Esophagus mucosa (tissue), 1 donor: ENCODE measurements at places on chromosomes 16 and 17.
A peak's percentile ranks its signal among the peaks of the same experiment; 100 is the strongest.

DNA sequence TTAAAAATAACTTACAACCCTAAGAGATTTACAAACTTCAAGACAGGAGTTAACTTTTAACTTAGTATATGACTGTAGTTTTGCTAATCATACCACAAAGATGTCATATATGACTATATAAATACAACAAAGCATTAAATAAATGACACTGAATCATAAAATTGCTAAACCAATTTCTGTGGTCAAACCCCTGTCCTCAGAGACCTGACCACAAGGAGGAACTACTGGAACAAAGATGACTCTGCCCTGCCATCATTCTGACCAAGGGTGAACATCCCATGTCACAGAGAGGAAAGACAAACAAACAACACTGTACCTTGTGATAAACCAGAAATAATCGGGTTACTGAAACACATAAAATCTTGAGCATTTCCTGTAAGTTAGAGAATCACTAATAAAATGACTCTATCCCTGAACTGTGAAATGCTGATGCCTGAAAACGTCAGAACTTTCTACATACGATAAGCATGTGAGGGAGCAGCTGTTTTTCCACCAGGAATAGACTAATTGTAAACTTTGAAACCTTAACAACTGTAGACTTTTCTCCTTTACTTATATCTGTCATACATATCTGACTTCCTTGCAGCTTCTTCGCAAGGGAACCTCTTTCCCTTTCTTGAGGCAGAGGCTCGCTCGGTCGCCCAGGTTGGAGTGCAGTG, 47.9 kb downstream of the WDR59 start:
- no peak for ATAC-seq

DNA sequence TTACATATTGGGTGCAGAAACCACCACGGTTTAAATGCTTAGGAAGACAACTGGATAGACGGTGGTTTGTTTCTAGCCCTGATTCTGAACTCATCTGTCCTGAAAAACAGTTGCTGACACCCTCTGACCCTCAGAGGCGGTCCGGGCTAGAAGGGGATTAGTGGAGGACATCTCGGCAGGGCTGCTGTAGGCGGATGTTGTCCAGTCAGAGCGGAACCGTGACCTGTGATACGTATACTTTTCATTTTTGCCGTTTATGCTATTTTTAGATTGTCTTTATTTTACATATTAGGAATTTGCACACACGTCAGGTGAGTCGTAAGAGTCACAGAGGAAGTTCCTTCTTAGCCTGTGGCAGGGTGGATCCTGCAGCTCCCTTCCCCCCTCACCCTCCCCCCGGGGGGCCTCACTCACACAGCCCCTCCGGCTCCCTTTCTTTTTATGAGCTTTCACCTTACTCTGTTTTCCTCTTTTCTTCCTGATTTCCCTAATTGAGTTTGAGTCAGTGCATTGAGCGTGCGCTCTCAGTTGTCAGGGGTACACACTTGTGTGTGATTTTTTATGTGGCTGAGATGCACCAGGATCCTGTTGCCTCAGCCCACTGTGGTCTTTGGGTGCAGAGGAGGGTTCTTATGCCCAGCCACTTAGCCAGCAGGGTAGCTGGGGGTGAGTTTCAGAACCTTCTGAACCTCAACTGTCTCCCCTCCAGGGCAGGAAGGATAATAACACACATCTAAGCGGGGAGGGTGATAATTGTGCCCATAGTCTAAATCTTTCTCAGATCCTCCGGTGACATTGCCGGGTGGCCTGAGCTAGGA, 211.1 kb upstream of the CHMP6 start:
- ATAC-seq, result no peak

GRCh38 chr17:80243526-80244433, 16.9 kb upstream of the RNF213 start:
- no peak for ATAC-seq

DNA sequence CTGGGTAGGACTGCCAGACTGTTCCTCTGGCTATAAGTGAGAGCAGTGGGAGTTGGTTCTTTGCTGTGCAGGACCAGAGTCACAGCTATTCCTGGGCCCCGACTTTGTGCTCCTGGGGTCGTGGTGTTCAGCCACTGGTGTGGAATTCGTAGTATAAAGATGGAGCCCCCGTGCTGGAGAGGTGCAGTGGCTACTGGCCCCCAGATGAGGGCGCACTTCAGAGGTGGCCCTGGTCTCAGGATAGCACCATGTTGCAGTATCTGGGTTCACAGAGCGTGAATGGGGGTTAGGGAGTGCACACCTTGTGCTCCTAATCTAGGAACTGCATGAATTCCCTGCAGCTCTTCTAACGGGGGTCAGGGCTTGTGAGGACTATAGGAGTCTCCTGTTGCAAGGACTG, 21.1 kb downstream of the TANC2 start:
- ATAC-seq, result no peak

DNA sequence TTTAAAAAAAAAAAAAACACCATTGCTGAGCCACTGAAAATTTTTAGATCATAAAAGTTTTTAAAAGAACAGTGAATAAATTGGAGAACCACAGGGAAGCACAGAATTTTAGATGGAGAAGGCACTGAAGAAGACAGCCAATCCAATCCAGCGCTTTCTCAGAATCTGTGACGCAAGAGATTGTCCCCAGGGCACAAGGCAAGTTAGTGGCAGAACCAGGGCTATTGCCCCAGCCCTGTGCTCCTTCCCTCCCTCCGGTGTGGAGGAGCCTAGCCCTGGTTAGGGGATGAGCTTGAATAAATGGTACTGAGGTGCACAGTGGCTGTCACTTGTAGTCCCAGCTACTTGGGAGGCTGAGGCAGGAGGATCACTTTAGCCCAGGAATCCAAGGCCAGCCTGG, 108.3 kb downstream of the ZNF423 start:
- no peak for ATAC-seq

- ATAC-seq, result peak; percentile 12
These were observed 32.5 kb downstream of the PIMREG start for GRCh38 chr17:6476810-6477179.

DNA sequence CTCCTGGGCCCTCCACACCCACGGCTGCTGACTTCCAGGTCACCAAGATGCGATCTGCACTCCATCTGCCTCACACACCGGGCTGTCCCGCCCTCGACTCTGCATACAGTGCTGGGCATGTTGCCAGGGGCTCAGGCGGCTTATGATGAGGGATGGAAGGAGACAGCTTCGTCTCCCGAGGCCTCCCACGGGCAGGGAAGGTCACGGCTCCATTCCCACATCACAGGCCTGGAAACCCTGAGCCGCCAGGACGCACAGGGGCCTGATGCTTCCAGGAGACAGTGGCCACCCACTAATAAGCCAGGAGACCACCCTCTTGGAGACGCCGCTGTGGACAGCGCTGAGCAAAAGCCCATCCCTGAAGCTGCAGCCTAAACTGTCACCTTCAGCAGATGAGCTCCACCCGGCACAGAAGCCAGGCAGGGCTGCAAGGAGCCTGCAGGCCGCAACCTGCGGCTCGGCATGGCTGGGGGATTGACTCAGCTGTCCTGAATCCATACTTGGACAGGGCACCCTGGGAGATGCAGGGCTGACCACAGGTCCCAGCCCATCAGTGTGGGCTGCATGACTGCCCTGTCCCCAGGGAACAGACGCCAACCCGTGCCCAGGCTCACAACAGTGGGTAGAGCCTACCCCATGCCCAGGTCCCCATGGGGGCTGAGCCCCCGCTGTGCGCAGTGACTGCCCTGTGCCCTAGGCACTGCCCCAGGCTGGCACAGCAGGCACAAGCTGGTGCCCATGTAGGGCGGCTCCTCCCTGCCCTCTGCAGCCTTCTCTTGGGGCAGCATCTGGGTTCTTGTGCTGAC, 34.4 kb downstream of the SLC7A5 start:
- peak; percentile 41 for ATAC-seq

DNA sequence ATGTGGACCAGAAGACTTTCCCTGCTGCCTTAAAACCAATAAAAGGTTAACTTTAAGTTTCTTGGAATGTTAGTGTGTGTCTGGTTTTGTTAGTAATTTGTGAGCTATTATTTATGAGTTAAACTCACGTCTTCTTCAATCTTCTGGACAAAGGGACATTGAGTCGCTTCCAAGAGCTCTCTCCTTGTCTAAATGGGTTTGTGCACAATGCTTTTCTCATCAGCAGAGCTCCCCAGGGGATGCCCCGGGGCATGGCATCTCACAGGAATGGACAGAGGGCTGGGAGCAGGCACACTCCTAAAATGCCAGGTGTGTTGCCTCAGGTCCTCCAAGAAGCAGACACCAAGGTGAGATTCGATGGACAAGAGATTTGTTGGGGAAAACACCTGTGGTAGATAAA, 90.5 kb downstream of the RGS9 start:
- no peak for ATAC-seq

DNA sequence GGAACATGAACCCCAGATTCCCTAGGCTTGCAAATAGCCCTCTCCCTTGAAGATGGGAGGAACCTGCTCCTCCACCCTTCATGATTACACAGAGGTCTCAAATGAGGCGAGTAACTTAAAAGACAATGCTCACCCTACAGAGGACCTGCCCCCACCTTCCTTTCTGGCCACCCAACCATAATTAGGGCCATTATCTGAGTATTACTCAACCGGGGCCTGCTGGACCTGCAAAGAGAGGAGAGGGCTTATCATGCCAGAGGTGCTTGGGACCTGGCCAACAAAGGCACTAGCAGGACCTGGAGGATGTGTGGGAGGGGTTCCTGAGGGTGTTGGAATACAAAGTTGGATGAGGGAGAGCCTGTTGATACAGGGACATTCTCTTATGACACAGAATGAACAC, 42.4 kb downstream of the RNF157 start:
- no peak for ATAC-seq

DNA sequence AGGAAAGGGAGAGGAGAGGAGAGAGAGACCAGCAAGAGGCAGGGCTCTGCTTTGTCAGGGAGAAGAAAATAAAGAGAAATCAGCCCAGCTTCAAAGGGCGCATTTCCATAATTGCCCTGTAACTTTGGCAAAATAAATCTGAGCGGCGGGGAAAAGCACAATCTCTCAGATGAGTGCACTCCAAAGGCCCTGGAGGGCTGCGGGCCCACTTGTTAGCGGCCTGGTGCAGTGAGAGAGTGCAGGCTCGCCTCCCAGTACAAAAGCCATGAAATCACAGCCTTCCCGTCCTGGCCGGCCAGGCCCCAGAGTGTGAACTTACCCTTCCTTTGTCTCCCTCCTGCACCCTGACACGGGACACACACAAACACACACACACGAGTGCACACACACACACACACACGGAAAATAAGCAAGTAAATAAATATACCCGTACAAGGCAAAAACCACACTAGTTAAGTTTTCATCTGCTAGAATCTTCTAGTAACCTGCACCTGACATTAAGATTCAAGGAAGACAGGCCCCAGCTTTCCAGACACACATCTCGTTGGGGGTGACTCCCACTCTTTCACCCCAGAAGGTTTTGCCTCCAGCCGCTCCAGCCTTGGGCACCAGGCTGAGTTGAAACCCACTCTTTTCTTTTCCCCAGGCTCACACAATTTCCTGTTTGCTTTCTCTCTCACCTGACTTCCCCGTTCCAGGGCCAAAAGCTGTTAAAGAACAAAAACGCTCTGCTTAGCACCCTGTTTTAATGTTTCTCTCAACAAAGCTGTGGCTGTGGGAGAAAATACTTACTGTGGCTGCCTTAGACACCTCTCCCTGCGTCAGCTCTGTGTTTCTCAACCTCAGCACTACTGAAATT, 8.5 kb downstream of the IRX3 start:
- no peak for ATAC-seq

DNA sequence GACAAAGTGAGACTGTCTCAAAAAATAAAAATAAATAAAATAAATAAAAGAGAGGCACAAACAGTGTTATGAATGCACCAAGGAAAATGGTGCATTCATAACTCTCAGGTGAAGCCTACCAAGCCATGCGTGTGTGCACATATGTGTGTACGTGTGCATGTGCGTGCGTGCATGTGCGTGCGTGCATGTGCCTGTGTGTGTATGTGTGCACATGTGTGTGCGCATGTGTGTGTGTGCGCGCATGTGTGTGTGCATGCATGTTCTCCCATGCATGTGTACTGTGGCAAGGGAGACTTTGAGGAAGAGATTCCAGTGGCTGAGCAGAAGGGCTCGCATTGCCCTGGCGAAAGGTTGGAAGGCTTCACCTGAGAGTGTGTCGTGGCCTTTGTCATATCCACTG, 4.7 kb downstream of the SPN start:
- no peak for ATAC-seq

- no peak for ATAC-seq
These were observed 128.7 kb downstream of the XYLT1 start for GRCh38 chr16:17342031-17342430.

GRCh38 chr16:67661101-67661761, 471 bp downstream of the PARD6A start:
- ATAC-seq, result no peak

GRCh38 chr17:78766743-78767294, 15.3 kb downstream of the CYTH1 start:
- ATAC-seq, result no peak

DNA sequence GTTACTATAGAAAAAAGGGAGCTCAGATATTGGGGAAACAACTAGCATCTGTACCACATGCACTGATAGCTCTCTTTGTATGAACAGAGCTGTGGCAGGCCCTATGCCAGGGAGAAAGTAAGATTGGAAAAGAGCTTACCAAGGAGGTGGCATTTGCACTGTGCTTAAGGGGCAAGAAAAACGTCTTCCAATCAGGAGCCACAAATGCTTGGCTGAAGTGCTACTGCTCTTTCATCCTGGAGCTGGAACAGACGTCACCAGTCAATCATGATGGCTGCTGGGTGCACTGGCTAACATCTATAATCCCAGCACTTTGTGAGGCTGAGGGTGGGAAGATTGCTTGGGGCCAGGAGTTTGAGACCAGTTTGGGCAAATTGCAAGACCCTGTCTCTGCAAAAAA, 218.5 kb downstream of the SEC14L1 start:
- no peak for ATAC-seq

DNA sequence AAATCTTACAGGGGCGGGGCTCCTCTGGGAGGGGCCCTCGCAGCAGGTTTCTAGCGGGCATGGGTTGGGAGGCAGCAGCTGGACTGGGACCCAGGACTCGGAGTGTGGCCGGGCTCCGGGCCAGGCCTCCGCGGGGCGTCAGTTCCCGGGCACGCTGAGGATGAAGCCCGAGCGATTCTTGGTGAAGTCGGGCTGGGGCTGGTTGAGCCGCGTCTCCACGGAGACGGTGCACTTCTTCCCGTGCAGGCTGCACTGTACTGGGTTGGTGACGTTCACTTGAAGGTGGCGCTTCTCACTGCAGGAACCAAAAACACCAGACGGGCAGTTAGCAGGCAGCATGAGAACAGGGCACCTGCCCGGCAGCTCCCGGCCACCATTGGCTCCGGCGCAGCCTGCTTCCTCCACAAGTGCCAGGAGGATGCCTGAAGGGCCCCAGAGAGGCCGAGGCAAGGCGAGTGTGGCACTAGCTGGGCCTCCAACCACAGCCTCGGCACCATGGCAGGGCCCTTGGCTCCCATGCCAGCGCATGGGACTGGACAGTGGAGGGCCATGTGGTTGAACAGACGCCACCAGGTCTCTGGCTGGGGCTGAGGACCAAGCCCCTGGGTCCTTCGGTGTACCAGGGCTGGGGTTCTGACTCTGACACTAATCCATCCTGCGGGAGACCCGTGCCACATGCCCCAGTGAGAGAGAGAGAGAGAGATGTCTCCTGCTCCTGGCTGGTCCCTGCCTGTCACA, 8.0 kb downstream of the CDK5R1 start:
- no peak for ATAC-seq
